ENCODE measurements at places on chromosomes 2 and 18. TPM values are rescaled to one million over a fixed set of nuclear protein-coding genes. Genes with fewer than 3 reads are reported as not detected.

GRCh38 chr2:47696478-47696831 is 86.5 kb upstream of the MSH6 start:
- no peak for DNase-seq

DNA sequence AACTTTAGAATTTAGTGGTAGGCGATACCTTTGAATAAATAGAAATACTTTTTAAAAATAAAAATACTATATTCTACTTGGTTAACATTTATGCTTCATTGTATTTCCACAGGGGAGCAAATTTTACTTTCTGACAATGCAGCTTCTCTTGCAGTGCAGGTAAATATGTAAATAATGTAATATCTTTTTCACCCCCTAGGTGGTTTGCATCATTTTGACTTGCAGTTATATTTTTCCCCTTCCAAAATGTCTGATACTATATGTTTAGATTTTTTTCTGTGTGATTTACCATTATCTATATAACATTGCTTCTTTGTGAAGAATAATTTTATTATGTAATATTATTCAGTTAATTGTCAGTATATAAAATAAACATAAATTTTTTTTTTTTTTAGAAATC is 28.5 kb downstream of the MTX2 start:
- no peak for DNase-seq

- DNase-seq = no peak
These were observed 432.1 kb downstream of the LPIN1 start for GRCh38 chr2:12178289-12179080.

GRCh38 chr2:149167001-149167780 is 128.7 kb downstream of the LYPD6B start:
- DNase-seq = no peak

DNA sequence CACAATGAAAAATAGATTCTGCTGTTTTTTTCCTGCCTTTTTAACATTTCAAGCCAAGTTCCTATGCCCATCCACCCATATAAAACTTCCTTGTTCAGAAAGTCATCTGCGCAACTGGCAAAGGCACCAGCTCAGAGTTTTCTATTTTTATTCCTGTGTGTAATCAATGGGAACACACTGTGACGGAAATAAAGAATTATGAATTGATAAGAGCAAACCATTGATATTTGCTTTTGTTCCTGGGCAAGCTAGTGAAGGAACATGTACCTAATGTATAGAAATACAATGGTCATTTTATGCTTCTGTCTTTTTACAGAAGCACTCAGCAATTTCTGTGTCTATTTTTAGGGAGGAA is 30.8 kb upstream of the AAK1 start:
- DNase-seq = no peak

DNA sequence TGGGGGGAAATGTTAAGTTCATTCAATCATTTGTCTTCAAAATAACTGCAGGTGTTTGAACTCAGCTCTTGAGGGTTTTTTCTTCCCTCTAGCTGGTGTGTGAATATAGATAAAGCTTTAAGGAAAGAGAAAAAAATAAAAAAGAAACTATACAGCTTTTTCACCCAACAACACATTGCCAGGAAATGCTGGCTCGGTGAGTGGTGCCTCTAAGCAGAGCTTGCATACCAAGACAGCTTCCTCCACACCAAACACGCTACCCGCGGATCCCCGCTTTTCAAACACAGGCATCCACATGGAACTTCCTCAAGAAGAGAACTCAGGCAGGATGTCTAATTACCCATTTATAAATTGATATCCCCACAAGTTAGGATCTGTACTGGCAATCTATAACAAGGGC is 69.8 kb upstream of the TANK start:
- DNase-seq = no peak

DNA sequence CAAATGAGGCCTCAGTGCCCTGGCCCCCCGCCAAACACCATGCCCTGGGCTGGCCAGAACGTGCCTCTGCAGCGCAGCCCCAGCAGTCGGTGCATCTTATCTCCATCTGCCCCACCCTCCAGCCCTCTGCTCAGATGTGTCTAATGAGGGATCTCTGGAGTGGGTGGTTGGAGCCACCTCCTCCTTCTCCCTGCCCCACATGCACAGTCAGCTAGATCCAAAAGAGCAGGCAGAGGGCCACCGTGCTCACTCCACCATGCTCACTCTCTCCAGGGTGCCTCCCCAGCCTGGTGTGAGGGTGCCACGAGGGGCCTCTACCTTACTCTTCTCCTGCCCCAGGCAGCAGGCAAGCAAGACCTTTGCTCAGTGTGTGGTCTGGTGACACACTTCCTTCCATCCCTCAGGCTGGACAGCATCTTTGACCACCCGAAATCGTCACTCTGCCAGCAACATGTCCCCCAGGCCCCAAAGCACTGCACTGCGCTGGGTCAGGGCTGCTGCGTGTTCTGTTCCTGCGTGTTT is 266.1 kb upstream of the HDAC4 start:
- no peak for DNase-seq

GRCh38 chr2:171389325-171389724 is 44.5 kb downstream of the METTL8 start:
- DNase-seq = no peak

GRCh38 chr2:68152681-68153347 is 4.9 kb upstream of the PNO1 start:
- no peak for DNase-seq

DNA sequence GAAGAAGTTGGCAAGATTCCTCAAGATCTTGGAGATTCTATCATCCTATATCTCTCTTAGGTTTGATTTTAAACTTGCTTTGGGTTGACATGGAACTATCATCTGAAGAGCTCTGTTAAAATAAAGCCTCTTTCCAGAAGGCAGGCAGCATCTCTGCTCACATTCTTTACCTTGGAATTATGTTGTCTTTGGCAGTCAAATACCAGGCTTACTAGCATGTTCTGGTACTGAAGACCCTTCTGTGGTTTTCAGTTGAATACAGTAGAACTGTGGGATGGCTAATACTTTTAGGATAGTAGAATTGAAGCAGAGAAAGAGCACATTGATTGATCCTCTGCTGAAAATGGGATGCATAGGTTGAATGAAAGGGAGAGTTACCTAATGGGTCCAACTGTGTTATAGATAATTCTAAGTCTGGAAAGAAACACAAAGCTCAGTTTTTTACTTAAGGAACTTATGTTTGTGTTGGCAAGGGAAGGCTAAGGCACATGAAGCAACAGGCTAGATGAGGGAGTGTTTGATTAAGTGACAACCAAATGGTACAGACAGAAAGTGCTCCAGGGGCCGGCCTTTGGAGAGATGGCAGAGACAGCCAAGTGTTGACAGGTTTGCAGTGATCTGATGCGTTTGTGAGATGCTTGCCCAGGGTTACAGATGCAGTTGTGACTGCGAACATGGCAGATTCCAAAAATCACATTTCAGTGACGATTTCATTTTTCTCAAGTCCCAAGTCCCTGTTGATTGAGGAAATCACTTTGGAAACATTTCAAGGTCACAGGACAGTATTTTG is 397.9 kb downstream of the MEIS1 start:
- DNase-seq = no peak

DNA sequence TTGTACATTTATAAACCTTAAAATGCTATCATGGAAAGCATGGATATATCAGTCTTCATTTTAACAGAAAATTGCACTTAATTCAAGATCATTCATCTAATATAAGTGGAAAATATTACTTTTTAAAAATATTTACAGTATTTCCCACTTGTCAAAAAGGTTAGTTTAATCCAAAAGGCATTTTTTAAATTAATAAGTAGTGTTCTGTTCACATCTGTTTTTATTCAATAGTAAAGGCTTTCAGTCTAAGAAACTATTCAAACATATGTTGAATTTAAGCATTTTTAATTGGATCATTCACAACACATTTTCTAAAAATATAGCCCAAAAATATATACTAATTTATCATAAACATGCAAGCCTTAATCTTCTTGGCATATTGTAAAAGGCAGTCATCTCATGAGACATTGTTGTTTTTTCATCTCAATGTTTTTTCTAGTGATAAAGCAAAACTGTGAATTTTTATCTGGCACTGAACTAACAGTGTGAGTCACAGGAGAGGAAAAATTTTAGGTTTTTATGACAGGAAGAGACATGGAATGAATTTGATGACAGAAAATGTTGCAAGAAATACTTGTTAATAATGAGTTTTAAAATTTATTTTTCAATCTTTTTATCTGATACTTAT is 1642.5 kb upstream of the TMEFF2 start:
- DNase-seq = peak; percentile 7

- no peak for DNase-seq
These were observed 13.1 kb downstream of the TMEM131 start for GRCh38 chr2:97982621-97983020.

GRCh38 chr2:10635430-10635829 is 54.3 kb downstream of the NOL10 start:
- no peak for DNase-seq

GRCh38 chr18:55400590-55401541 is 187.1 kb downstream of the TCF4 start:
- no peak for DNase-seq

GRCh38 chr2:182642328-182642727 is 73.7 kb upstream of the DNAJC10 start:
- DNase-seq = peak; percentile 7

- no peak for DNase-seq
These were observed 616.8 kb upstream of the VRK2 start for GRCh38 chr2:57429831-57430230.

- DNase-seq = no peak
These were observed 17.9 kb upstream of the ALPI start for GRCh38 chr2:232438091-232438490.

- DNase-seq = no peak
These were observed 40.9 kb upstream of the GPC1 start for GRCh38 chr2:240394549-240394948.

DNA sequence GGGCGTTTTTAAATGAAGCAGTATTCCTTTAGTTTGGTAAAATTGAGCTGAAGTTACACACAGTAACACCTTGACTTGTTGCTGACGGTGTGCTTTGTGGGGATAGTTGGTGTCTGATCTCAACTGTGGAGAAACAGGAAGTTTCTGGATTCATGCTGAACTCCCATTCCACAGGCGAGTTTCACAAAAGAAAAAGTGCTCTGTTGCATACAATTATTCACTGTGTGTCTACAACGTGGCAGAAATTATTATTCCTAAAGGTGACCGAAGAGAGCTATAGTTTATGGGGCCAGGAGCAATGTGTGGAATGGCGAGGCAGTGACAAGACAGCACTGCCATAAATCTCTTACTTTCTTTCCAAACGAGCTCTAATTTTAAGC is 463 bp upstream of the CABYR start:
- no peak for DNase-seq

GRCh38 chr2:3265471-3265870 is 112.1 kb downstream of the EIPR1 start:
- DNase-seq = no peak

Gene LYPD6
- polyA plus RNA-seq = 1.2 TPM

Gene VWC2L
- polyA plus RNA-seq = not detected

Gene PIEZO2
- 19.0 TPM for polyA plus RNA-seq

Gene MTIF2
- polyA plus RNA-seq = 21.2 TPM

Gene NT5C1B
- not detected for polyA plus RNA-seq

Gene ASAP2
- polyA plus RNA-seq = 18.8 TPM

Gene WDR7
- 12.6 TPM for polyA plus RNA-seq

Gene TMEM169
- 5.0 TPM for polyA plus RNA-seq

Gene ALPP
- polyA plus RNA-seq = not detected

Gene RBMS1
- 61.3 TPM for polyA plus RNA-seq

Gene SLC14A1
- 0.74 TPM for polyA plus RNA-seq

Gene DAW1
- polyA plus RNA-seq = not detected

Gene IL36RN
- polyA plus RNA-seq = not detected
